H54 (cell line): ENCODE measurements at places on chromosomes 6 and 20.

GRCh38 chr6:168238159-168238909 lies 81.2 kb downstream of the DACT2 start:
- DNase-seq = no peak

DNA sequence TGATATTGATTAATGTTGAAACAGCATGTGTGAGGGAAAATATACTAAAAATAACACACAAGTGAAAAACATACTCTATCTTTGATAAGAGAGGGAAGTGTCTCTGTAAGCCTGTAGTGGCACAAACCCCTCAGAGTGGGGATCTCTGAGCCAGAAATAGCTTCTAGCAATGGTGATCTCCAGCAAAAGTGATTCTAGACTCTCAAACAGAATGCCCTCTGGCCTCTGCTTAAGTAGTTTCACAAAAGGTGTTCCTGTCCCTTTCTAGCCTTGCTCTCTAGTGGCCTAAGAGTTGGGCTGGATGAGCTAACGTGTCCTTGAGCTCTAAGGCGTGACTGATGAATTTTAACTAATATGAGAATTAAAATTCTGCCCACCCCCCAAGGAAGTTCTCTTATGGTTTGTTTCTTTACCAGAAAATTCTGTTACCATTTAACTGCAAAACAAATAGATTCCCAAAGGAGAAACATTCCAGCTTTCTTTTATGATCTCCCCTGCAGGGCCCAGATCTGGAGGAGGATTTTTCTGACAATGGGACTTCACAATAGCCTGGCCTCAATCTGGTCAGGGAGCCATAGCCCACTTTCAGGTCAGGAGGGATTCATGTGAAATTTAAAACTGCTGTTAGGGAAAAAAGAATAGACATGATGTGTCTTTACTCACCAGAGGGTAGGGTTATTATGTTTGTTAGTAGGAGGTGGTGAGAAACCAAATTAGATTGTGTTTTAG lies 182.5 kb upstream of the LAMP5 start:
- no peak for DNase-seq

DNA sequence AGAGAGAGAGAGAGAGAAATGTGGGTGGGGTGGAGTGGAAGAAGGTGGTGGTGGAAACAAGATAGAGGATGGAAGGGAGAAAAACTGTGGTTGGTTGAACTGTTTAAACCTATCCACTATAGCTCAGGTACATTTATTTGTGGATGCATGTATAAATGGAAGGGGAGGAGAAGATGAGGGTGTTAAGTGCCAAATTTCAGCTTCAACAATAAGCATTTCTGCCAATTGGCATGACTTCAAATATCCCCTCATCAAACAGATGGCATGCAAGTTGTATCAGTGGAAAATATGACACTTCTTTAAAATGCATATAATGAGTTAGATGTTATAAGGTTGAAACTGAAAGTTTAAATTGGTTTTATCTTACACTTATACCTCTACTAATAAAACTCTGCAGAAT lies 216.1 kb downstream of the LMBRD1 start:
- no peak for DNase-seq

DNA sequence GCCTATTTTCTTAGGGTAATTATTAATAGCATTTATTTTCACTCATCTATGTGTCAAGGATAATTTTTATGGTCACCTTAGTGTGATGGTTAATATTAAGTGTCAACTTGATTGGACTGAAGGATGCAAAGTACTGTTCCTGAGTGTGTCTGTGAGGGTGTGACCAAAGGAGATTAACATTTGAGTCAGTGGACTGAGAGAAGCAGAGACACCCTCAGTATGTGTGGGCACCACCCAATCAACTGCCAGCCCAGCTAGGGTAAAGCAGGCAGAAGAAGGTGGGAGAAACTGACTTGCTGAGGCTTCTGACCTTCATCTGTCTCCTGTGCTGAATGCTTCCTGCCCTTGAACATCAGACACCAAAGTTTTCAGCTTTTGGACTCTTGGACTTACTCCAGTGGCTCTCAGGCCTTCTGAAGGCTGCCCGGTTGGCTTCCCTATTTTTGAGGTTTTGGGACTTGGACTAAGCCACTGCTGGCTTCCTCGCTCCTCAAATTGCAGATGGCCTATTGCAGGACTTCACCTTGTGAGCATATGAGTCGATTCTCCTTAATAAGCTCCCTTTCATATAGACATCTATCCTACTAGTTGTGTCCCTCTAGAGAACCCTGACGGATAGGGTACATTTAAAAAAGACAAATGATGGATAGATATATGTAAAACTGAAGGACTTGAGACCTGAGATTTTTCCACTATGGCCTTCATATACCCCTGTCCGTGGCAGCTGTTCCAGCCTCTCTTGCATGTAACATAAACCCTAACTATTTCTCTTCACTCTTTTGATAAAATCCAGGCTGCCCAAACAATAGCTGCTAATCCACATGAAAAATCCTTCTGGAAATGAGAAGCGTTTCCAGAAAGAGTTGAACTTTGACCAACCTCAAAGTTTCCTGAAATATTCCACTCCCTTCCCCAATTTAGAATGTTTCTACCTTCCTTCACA lies 62.1 kb upstream of the RGS17 start:
- no peak for DNase-seq

- no peak for DNase-seq
Measured at GRCh38 chr6:129662406-129662766, 47.6 kb downstream of the ARHGAP18 start.

DNA sequence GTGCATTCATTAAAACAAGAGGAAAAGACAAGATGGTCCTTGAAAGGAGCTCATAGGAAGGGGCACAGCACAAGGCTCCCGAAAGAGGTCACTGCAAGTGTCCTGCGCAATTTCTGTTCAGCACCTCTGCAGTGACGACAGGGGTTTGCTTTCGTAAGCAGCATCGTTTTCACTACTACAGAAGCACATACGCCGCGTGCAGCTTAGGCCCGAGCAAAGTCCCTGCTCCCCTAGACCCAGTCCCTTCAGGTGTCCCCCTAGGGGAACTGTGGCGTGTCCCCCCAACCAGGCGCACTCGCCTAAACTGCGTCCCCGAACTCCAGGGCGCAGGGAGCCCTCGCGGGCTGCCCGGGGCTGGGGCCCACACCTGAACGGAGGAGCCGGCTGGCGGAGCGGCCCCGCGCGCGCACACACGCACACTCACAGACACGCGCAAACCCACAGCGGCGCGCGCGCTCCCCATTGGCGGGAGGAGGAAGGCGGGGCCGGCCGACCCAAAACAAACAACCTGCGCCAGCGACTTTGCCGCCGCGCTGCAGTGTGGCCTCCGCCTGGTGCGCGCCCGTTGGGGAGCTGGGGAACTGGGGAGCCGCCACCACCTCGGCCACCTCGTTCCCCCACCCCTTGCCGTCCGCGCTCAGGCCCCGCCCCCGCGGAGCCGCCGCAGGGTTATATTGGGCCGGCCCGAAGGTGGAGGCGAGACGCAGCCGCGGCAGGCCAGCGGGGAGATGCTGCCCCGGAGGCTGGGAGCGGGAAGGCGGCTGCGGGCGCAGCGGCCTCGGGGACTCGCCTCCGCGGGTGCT lies at the start of gene FOXQ1:
FOXQ1 (plus strand) TSS at position 699 of the 803 bp plus-strand sequence. CDS start 607 bp downstream, outside the sequence.
- DNase-seq = no peak

- DNase-seq = no peak
Measured at GRCh38 chr20:36285746-36286447, 20.2 kb upstream of the DLGAP4 start.
